RKO (cell line): ENCODE measurements at places on chromosomes 1 and 21.

DNA sequence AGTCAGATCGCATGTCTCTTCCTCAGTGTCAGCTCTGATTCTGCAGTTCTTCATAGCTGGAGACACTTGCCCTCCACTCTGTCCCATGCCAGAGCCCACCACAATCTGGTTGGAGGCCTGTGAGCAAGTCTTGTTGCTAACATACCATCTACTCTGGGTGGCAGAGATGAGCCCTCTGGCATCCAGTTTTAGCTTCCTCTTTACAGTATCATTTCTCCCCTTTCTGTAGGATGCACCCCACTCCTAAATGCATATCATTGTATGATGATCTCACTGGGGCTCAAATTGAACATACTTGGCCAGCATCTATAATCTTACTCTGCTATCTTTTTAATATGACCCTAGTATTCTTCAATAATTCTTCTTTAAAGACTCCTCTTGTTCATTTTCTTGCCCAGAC is 16.9 kb downstream of the PCNX2 start:
- no peak for DNase-seq

GRCh38 chr21:44709426-44710293 is 1.7 kb downstream of the TSPEAR start:
- DNase-seq: no peak

DNA sequence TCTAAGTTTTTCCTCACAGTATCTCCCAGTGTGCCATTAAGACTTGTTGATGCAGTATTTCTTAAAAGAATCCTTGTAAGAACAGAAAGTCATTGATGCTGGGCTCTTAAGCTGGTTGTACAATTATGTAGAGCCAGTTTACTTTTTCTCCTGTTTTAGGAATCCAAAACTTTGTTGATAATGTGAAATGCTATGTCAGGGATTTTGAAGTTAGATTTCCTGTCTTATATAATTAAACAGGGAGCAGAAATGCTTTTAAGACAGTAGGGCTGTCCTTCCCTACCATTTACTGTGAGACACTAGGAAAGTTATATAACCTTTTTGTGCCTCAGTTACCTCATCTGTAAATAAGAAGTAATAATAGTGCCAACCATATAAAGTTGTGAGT is 26.0 kb downstream of the CCDC18 start:
- no peak for DNase-seq

DNA sequence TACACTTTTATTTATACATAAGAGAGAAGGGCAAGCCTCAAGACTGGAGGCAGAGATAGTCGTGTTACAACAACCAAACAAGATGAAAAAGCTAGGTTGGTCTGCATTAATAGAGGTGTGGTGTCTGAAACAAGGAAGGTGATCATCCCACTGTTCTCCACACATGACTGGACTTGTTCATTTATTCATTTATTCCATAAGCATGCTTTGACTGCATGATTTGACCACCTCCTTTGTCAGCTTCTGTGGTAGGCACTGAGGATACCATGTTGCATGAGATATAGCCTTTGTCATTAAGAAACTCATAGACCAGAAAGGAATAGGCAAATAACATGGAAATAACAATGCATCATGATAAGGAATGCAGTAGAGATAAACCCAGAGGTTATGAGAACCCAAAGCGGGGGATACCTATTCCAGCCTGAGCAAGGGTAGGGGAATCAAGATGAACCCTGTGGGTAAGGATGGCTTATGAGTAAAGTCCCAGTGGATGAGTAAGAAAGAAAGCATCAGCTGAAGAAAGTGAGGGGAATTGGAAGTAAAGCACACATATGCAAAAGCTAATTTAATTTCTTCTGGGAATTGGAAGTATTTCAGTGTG is 173.7 kb upstream of the FGGY start:
- DNase-seq: no peak

- no peak for DNase-seq
Observed at GRCh38 chr1:175040324-175040879, 17.2 kb upstream of the MRPS14 start.

GRCh38 chr21:35399002-35399530 is 350.0 kb upstream of the RUNX1 start:
- no peak for DNase-seq

DNA sequence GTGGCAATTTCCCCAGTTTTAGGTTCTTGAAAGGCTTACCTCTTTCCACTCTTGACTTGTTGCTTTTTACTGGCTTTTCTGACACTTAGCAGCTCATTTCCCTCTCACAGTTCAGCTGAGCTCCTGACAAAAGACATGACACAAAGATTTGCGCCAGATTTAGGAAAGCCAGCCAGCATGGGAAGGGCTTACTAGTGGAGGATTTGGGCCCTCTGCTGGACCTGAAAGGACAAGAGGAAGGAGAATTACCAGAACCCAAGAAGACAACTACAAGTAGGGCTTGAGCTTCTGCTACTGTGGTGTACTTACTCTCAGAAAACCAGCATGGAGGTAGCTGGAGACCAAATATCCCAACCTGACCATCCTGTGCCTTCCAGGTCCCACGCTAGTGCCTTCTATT is 784.5 kb downstream of the BRINP3 start:
- DNase-seq: no peak

GRCh38 chr1:168380945-168381344 is 100.3 kb downstream of the TBX19 start:
- DNase-seq: no peak

DNA sequence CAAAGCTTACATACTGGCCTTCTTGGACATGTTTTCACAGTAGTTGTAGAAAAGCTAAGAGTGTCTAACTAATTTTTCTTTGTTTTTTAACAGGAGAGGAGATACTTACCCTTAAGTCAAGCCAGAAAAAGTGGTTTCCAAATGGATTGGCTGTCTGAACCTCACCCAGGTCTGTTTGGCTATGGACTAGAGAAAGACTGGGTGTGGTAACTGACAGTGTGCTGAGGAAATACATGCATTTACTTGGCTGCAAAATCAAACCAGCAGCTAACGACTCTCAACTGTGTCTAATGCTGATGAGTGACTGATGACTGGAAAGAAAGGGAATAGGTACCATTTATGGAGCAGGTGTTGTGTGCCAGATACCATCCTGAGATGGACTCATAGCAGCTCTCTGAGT is 91.1 kb downstream of the MTR start:
- no peak for DNase-seq

DNA sequence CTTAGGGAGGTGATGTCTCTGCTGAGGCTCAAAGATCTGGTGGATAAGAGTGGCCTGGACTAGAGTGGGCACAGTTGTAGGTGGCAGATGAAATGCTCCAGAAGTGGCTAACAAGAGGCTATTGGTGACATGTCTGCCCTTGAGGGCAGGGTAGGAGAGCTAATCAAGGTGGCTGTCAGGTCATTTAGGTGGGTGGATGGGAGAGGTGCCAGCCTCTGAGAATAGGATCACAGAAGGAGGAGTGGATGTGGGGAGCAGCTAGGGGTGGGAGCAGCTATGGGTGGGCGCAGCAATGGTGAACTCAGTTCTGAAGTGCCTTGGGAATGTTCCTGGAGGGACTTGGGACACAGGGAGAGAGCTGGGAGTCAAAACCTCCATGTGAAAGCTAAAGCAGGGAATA is 142.0 kb upstream of the GRIK3 start:
- DNase-seq: no peak

DNA sequence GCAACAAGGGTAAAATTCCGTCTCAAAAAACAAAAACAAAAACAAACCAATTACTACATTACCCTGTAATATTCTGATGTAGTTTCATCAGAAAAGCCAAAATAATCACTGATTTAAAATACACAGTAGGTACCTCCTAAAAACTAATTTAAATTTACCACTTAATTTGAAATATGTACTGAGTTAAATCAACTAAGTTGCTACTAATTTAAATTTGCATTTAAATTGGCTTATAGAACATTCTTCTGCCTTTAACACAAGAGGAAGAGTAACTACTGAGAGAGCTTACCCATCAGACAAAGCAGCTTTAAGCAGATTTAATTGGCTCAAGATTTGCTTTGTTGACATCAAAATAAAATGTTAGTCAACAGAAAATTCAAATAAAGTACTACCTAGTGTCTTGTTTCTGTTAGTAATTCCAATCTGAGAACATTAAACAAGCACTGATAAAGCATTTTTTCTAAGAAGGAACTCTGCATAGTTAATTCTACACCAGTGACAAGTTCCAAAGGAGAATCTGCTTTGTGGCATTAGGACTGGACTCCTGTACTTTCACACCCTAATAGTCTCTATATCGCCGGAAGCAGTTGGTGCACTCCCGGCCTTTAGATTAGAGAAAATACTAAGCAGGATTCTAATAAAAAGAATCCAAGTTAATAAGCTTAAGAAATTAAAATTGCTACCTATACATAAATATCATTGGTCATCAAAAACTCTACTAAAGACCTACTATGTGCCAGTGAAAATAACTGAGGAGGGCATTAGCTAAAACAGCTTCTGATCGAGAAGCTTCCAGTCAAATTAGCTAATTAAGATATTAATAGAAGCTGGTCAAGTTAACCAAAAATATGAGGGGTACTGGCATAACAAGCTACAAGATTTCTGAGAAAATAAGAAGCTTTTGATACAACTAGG is 8.4 kb downstream of the LUZP1 start:
- DNase-seq: no peak

DNA sequence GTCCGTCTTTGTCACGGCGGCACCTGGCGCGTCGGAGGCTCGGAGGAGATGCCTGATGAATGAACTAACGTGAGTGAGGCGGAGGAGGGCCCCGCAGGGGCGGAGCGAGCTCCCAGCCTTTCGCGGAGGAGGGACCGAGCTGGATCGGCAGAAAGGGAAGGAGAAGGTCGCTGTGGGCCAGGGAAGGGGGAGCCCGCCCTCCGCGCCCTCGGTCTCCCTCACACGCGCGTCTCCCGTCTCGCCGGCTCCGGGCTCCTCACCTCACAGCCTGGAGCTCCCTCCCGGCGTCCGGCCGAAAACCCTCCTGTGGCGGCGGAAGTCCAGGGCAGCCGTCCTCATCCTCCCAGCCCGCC is 519 bp downstream of the ZNF496 start:
- DNase-seq: peak; percentile 80

DNA sequence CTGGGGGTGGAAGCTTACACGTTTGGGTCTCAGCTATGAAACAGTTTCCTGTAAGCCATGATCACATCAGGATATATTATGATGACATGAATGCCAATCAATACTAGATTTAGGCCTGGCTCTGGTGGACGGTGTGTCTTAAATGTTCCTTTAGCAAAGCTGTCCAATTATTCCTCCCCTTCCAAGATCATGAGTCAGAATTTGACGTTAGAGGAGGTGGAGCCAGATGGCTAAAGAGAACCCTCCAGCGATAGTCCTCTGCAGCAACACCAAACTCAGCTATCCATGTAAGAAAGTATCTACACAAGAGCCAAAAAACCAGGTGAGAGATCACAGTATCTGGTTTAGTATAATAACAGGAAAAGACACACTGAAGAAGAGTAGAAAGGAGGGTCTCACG is 47.8 kb downstream of the PACC1 start:
- DNase-seq: no peak

GRCh38 chr1:244353551-244354091 is 98.1 kb downstream of the ADSS2 start:
- DNase-seq: peak; percentile 94

GRCh38 chr1:223834660-223835263 is 11.0 kb downstream of the TP53BP2 start:
- DNase-seq: no peak

DNA sequence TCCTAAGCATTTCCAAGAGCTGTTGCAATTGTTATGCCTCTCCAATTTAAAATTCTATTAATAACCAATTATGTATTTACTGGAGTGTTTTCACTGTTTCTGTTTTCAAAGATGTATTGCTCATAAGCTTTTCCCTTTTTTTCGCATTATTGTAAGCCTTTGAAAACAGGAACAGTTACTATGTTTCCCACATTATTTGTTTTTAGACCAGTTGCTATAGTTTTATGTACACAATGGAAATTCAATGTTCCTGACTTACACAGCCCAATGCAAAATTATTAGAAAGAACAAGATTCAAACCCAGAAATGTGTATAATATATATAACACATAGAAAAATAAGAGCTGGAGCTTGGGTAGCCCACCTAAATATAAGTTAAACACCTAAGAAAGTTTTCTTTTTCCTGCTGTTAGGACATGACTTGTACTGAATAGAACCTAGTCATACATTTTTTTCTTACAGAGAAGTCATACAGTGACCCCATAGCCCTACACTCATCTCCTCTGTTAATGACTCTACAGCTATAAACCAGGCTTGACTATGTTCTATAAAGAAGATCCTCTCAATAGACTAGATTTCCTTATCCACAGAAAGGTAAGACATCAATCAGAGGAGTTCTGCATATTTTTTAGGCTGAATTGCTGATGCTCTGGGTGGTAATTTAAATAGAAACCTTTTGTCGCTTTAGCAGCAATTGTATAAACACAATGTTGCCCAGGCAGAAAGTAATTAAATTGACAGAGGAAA is 299.6 kb downstream of the USH2A start:
- no peak for DNase-seq

GRCh38 chr1:230922620-230923019 is 54.3 kb upstream of the C1orf198 start:
- DNase-seq: no peak

GRCh38 chr1:83959824-83960498 is 39.0 kb downstream of the TTLL7 start:
- no peak for DNase-seq

- DNase-seq: no peak
Observed at GRCh38 chr21:31176725-31177124, 138.4 kb upstream of the KRTAP19-8 start.

DNA sequence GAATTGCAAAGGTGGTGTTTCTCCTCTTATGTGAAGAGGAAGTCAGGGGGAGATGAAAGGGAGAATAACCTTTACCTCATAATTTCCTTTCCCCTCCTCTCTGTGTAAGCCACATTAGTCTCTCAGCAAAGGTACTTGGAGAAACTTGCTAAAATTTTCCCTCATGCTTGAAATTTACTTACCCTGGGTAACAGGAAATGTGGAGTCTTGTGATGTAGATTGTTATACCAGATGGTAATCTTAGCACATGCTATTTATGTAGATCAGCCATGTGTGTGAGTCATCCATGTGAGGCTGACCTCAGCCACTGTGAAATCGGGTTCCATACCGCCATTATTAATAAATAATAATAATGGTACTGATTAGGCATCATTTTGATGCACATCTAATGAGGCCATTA is 128.4 kb downstream of the TGFB2 start:
- DNase-seq: no peak

DNA sequence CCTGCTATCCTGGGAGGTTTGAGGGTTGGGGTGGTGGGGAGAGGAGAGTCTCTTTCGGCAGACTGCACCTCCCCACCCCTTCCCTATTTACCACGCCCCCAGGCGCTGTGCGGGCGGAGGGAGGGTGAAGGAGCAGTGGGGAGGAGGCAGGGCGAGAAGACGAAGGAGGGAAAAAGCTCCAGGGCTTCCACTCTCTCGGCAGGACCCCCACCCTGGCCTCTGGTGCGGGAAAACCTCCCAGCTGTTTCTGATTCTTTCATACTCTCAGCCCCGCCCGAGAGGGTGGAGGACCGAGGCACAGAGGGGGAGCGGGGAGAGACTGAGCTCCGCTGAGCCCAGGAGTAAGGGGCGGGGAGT is 866 bp upstream of the WNT2B start:
- no peak for DNase-seq

- DNase-seq: peak; percentile 12
Observed at GRCh38 chr1:33876970-33877650, 13.2 kb downstream of the HMGB4 start.
